Testis (tissue), 5 donors: ENCODE measurements at places on chromosomes 7 and 10.

DNA sequence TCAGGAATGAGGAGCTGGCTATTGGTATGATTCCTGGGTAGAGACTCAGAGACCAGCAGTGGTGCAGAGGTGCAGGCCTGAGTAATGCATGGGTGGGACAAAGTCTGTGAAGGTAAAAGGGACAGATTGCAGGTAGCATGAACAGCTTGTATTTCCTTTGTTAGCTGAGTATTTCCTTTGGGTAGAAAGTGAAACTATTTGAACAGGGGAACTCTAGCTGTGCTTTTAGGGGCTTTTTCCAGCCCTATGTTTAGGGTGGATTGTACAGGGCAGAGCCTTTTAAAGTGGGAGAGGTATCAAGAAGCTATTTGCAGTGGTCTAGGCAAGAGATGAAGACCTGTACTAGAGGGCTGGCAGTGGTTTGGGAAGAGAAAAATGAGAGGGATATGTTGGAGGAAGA, 739.9 kb downstream of the REEP3 start:
- no peak for DNase-seq

DNA sequence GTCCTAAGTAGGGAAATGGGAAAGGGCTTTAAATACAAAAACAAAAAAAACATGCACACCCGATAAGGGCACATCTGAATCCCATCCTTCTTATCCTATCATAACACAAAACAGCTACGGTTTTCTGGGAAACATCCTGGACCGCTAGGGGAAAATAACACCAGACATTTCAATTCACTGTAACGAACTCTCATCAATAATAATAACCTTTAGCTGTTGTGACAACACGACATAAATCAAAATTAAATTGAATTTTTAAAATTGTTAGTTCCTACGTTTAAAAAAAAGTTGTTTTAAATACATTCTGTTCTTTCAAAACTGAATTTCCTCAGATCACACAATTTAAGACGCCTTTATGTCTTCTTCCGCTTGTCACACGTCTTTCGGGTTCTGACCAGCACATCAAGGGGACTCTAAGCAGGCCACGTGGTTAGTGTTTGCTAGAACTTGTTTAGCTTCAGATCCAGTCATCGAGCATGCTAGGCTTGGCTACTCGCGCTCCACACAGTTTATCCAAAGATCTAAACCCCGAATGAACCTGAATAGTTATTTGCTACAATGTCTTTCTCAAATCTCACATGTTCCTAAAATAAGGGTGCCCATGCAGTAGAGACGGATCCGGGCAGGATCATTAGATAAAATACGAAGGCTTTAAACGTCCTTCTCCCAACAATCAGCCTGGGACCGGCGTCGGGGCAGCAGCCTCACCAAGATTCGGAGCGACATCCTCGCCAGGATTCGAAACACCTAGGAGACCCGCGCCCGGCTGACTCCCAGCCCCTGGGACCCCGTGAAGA, 839 bp downstream of the IKZF5 start:
- peak; percentile 86 for DNase-seq

DNA sequence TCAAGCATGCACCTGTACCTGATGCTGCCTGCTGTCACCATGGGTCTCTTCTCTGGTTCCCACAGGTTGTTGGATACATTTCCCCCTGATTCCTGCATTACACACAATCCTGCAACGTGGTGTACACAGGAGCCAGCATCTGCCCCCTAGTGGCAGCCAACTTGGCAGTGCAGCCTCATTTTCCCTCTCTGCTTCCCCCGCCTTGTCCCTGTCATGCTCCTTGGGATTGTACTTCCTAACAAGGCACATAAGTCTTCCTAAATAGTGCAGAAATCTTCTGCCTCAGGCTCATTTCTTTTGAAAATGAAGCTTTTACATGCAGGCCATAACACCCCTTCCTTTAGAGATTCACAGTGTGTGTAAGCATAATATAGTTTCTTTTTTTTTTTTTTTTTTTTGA, 387.5 kb downstream of the CCSER2 start:
- peak; percentile 58 for DNase-seq

DNA sequence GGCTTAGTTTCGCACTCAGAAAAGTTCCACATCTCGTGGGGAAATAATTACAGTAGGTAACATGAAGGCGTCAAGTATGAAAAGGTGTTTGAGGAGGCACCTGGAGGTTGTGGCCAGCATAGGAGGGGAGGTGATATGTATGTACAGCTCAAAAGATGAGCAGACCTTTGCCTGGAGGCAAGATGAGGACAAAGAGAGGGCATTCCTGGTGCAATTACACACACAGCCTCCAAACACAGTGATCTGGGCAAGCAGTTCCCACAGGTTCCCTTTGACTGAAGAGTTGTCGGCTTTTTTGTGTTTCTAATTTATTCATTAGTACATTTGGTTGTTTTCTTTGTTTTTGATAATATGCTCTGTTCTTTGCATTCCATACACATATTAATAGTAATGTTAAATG, 46.9 kb downstream of the CDK14 start:
- no peak for DNase-seq

DNA sequence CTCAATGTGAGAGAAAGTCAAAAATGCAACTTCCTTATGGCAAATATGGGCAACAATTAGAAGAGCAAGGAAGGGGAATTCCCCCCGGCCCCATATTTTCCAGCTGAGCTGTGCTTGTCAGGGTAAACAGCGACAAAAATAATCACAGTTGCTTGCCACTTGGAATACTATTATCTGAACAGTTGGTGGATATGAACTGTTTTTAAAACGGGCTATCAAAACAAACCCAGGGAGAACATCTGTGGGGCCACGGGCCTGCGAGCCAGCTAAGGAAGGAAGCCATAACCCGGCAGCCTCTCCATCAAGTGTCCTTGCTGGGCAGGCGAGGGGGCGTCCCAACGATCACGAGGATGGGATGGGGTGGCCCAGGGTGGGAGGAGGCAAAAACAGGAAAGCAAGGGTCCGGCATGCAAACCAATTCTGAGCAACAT, 228.4 kb downstream of the ARHGAP12 start:
- no peak for DNase-seq

GRCh38 chr7:101218236-101219125, 516 bp downstream of the ZNHIT1 start:
- no peak for DNase-seq

- no peak for DNase-seq
These were observed 3.7 kb upstream of the AOC1 start for GRCh38 chr7:150848561-150849115.

- DNase-seq, result no peak
These were observed 169.9 kb upstream of the PPP2R2D start for GRCh38 chr10:131730771-131731497.

- DNase-seq, result no peak
These were observed 2.4 kb upstream of the SCART1 start for GRCh38 chr10:133451346-133451745.

GRCh38 chr10:43355749-43356371, 15.6 kb upstream of the FXYD4 start:
- DNase-seq, result no peak

DNA sequence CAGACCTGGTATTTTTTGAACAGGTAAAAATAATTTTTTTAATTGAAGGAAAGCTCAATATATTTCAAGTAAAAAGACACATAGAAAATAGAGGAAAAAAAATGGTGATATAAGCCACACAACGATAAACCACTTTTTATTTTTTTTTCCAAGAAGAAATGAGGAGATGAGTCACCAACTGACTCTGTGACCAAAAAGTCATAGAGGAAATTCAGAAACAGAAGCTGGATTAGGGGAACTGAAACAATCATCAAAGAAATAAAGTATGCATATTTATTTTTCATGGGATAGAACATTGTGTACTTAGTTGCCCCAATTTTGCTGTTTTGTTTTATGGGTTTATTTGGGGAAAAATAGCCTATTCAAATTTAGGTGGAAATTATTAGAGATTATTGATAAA, 176.8 kb upstream of the AGR3 start:
- DNase-seq, result no peak

DNA sequence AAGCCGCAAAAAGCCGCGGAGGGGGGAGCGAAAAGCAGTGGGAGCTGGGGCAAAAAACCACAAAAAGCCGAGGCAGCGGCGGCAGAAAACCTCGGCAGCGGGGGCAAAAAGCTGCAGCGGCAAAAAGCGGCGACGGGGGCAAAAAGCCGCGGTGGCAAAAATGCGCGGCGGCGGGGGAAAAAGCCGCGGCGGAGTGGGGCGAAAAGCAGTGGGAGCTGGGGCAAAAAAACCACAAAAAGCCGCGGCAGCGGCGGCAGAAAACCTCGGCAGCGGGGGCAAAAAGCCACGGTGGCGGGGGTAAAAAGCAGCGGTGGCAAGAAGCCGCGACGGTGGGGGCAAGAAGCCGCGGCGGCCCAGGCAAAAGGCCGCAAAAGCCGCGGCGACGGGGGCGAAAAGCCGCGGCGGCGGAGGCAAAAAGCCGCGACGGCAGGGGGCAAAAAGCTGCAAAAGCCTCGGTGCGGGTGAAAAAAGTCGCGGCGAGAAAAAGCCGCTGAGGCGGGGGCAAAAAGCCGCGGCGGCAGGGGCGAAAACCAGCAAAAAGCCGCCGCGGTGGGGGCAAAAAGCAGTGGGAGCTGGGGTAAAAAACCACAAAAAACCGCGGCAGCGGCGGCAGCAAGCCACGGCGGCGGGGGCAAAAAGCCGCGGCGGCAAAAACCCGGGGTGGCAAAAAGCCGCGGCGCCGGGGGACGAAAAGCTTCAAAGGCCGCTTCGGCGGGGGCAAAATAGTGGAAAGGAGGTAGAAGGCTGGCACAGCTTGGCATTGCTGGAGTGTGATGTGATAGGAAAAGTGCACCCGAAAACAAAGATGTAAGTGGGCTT, 135.9 kb downstream of the ZNF92 start:
- DNase-seq, result peak; percentile 17

GRCh38 chr7:94348142-94348541, 46.6 kb upstream of the COL1A2 start:
- DNase-seq, result peak; percentile 32

DNA sequence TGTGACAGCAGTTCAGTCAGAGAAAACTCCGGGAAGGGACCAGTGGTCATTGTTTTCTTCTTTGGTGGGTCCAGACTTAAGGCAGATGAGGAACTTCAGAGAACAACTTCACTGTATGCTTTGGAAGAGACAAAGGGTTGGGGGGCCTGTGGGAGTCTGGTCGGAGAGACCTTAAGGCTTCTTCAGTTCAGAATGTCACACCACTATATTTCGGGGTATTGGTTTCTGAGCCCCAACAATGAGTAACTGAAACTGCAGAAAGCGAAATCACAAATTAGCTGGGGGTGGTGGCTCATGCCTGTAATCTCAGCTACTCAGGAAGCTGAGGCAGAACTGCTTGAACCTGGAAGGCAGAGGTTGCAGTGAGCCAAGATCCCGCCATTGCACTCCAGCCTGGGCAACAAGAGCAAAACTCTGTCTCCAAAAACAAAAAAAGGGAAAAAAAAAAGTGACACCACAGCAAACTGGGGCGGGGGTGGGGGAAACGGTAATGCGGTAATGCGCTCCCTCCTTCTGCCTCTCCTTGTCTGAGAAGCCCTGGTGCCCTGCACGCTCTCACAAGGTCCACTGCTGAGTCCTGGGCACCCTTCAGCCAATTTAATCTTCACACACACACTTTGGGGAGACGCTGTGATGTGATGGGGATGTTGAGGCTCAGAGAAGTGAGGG, 2.2 kb upstream of the ADIRF start:
- no peak for DNase-seq

DNA sequence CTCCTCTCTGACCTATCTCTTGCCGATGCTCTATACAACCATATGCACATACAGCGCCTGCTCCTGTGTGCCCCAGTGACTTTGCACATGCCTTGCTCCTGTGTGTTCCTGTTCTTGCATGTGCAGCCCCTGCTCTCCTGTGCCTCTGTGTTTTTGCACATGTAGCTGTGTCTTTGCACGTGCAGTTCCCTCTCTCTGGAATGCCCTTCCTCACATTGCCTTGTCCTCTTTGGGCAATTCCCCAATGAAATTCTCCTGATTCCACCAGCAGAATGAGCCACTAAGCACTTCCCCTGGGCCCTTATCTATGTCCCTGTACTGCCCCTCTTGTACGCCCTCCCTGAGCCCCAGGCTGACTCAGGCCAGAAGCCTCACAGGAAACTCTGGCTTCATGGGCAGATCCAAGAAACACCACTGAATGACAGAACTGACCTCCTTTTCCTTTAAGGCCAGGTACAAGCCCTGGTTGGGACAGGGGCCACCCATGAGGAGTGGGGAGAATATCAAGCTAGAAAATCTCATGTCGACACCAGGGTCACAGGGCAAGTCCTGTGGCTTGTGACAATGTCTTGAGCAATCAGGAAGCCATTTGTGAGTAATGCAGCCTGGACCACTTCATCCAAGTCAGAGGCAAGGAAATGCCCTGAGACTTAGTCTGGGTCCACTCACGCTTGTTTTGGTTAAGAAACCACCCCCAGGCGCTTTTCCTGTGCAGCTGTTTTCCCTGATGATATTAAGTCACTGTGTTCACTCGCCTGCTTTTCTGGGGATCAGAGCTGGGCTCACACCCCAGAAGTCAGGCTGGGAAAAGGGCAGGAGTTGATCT, 1.9 kb upstream of the ARHGAP22 start:
- peak; percentile 30 for DNase-seq

DNA sequence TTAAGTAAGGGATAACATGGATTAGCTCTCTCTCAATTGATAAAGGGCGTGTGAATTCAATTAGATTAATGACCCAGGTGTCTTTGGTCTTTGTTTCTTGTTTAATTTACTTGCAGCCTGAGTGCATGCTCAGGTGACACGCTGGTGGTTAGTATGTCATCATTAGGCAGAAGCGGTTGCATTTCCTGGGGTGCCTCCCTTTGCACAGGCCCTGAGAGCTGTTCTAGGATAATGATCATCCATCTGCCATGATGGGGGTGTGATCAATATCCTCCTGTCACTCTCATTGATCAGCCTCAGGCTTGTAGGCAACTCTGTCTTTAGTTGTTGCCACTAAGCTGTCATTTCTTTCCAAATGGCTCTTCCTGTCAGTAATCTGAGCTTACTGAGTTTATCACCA, 99.6 kb upstream of the NPS start:
- DNase-seq, result no peak

GRCh38 chr7:137847568-137848050, 835 bp upstream of the DGKI start:
- DNase-seq, result no peak

DNA sequence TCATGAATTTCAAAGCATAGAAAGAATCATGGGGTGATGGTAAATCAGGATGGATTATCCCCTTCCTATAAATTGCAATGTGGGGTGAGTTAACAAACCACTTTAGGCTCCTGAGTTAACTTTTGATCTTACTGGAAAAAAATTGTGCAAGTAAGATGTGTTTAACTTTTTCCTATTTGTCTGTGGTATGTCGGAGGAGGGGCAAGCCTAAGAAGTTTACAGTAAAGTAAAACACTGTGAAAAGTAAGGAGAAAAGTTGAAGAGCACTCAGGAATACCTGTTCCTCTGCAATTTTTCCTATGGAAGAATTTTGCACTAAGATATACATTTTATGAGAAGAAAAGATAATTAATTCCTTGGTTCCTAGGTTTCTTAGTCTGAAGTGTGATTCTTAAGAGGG, 44.4 kb downstream of the IFIT5 start:
- DNase-seq, result no peak

GRCh38 chr7:117688126-117688525, 185.1 kb downstream of the CTTNBP2 start:
- DNase-seq, result no peak
